ENCODE measurements at places on chromosomes 12 and 14. TPM values are rescaled to one million over a fixed set of nuclear protein-coding genes. Genes with fewer than 3 reads are reported as not detected.
A peak's percentile ranks its signal among the peaks of the same experiment; 100 is the strongest.

DNA sequence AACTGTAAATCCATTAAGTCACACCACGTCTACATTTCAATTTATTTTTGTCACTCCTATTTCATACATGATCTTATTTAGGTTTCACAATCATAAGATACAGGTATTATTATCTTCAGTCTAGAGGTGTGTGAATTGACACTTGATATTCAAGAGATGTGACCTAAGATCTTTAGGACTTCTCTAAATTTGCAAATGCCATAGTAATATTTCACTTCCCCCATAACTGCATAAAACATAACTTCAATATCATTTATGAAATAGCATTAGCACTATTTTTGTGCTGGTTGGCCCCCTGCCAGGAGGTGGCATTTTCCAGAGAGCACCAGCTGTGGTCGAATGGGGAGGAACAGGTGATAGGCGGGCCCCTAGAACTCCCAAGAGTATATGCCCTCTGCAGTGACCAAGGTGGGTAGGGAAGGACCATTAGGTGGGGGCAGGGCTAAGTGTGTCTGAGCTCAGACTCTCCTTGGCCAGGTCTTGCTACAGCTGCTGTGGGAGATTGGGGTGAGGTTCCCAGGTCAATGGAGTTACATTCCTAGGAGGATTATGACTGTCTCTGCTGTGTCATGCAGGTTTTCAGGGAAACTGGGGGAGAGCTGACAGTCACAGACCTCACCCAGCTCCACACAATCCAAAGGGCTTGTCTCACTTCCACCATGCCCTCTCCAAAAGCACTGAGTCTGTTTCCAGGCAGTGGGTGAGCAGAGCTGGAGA is 49.2 kb upstream of the ERGIC2 start:
- no peak overlapping the region for H3K27ac ChIP-seq
- H3K27me3 ChIP-seq = no peaks in the 10 kb centered on the region
- no peaks in the 10 kb centered on the region for H3K4me1 ChIP-seq
- no peak for DNase-seq
- H3K4me3 ChIP-seq = no peak overlapping the region

Gene MMP17
- total RNA-seq = 0.77 TPM

Gene KIF21A
- total RNA-seq = 49.8 TPM

Gene SCAF11
- total RNA-seq = 90.7 TPM

GRCh38 chr12:47811581-47812484 is 7.9 kb downstream of the HDAC7 start:
- peak overlapping the region; percentile 99 for H3K27ac ChIP-seq
- H3K4me3 ChIP-seq = peak overlapping the region; percentile 67
- no peaks in the 10 kb centered on the region for H3K36me3 ChIP-seq
- peak; percentile 70 for DNase-seq
- H3K27me3 ChIP-seq = no peaks in the 10 kb centered on the region

DNA sequence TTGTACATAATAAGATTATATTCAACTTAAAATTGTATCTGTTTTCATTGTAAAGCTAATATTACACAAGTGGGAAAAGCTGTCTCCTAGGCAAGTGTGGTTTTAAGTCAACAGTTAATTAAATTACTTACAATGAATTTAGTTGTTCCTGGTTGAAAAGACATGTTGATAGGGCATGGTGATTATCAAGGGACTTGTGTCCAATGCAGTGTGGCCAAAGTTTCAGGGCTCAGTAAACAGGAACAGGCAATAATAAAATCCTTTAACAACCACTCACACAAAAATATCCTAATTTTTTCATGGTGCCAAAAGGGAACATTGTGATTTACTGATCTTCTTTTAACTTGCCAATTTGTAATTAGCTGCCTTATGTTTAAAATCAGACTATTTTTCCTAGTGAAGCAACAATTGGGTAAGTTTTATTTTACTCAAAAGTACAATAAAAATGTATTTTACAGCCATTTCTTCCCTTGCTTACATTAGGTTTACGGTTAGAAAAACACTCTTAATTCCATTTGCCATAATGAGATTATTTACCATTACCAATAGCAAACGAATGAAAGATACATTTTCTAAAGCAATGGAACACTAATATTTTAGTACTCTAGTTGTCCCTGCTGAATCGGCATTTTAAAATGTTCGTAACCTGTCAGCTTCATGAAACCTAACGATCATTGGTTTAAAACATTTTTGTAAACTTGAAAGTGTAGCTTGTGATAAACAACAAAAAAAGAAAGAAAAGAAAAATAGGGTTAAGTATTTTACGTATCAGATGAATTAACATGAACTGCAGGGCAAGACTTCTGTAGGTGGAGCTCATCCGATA is 1.8 kb upstream of the WNK1 start:
- no peaks in the 10 kb centered on the region for H3K27me3 ChIP-seq
- no peaks in the 10 kb centered on the region for H3K36me3 ChIP-seq
- H3K4me3 ChIP-seq = peak overlapping the region; percentile 92
- peak overlapping the region; percentile 99 for H3K27ac ChIP-seq
- peaks cover 53% of the 10 kb centered on the region for H3K4me1 ChIP-seq
- no peak for DNase-seq
